ENCODE measurements at places on chromosomes 2 and 18. TPM values are rescaled to one million over a fixed set of nuclear protein-coding genes. Genes with fewer than 3 reads are reported as not detected.

ASB3 gene
- total RNA-seq: 15.7 TPM

TDRD15 gene
- total RNA-seq: not detected

DNA sequence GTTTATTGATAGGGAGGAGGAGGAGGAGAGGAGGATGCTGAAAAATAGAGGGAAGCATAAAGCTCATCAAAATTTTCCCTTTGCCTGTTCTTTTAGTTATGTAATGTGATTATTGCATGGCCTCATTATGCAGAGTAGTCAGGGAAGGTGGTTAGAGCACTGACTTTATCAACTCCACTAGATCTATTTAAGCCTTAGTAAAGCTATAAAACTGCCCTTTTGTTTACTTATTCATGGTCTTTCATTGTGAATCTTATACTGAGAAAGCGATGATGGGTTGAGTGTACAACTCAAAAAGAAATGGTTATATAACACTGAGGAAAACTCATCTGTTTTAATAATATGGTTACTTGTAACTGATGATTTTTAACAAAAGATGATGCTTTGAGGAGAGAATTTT is 81.7 kb downstream of the MAP4K4 start:
- 0 out of 2 replicates have a peak, but pooled peaks cover 2% of the 10 kb centered on the region for H3K36me3 ChIP-seq
- no peak for DNase-seq
- H3K27me3 ChIP-seq: no peaks in the 10 kb centered on the region
- H3K27ac ChIP-seq: no peak overlapping the region
- no peak overlapping the region for H3K4me3 ChIP-seq

GRCh38 chr2:15664273-15665066 is 72.8 kb downstream of the DDX1 start:
- H3K27me3 ChIP-seq: no peaks in the 10 kb centered on the region
- no peaks in the 10 kb centered on the region for H3K4me1 ChIP-seq
- no peak overlapping the region for H3K4me3 ChIP-seq
- H3K36me3 ChIP-seq: no peaks in the 10 kb centered on the region
- H3K27ac ChIP-seq: no peak overlapping the region

- no peak overlapping the region for H3K4me3 ChIP-seq
- no peak for DNase-seq
- H3K27me3 ChIP-seq: no peaks in the 10 kb centered on the region
- H3K4me1 ChIP-seq: no peaks in the 10 kb centered on the region
- no peaks in the 10 kb centered on the region for H3K36me3 ChIP-seq
- H3K27ac ChIP-seq: no peak overlapping the region
These were observed 160.4 kb downstream of the NUP35 start for GRCh38 chr2:183284606-183285005.

DNA sequence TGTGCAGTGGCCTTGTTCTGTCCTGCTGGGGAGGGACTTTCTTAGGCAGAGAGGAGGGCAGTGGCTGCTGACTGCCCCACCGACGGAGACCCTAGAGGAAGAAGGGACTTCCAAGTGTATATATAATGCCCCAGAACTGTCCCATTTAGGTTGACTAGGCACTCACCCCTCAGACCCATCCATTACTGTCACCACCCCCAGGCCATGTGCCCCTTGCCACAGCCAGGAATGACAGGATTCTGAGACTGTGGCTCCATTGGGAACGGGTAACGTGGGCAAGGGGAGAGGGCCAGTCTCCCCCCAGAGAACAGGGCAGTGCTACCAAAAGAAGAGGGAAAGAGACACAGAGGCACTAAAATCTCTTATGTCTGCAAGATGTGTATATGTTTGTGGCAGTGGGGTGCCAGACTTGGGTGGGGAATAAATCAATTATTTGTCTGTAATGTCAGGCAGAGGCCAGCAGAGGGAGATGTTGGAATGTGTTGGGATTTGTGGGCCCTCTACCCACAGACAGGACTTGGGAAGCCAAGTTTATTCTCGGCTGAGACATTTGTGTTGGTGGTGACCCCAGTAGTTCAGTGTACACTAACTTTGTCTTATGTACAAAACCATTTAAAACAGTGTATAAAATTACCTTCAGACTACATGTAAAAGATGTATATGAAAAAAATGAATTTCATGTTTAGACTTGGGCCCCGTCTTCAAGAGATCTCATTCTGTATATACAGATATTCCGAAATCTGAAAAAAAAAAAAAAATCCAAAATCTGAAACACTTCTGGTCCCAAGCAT is 24.0 kb upstream of the TMEM37 start:
- no peaks in the 10 kb centered on the region for H3K4me1 ChIP-seq
- H3K4me3 ChIP-seq: no peak overlapping the region
- no peaks in the 10 kb centered on the region for H3K36me3 ChIP-seq
- H3K27ac ChIP-seq: no peak overlapping the region
- DNase-seq: peak; percentile 48

GRCh38 chr2:101232770-101233169 is 19.9 kb upstream of the CNOT11 start:
- DNase-seq: no peak
- H3K36me3 ChIP-seq: no peaks in the 10 kb centered on the region
- H3K4me1 ChIP-seq: peaks cover 7% of the 10 kb centered on the region
- H3K27me3 ChIP-seq: no peaks in the 10 kb centered on the region

GRCh38 chr2:104873689-104874054 is 19.8 kb downstream of the POU3F3 start:
- peaks cover 2% of the 10 kb centered on the region for H3K4me1 ChIP-seq
- H3K4me3 ChIP-seq: peak overlapping the region; percentile 34
- H3K36me3 ChIP-seq: no peaks in the 10 kb centered on the region
- no peak for DNase-seq
- H3K27ac ChIP-seq: no peak overlapping the region
- peaks cover 57% of the 10 kb centered on the region for H3K27me3 ChIP-seq

DNA sequence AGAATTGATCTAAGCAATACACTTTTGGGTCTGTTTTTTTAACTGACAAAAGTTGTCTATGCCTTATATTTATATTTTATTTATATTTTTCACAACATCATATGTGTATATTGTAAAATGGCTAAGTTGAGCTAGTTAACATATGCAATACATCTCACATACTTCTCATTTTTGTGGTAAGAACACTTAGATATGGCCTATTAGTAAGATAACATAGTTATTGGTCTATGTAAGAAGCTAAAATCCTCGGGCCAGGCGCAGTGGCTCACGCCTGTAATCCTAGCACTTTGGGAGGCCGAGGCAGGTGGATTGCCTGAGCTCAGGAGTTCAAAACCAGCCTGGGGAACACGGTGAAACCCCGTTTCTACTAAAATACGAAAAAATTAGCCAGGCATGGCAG is 275.6 kb upstream of the ID2 start:
- H3K27me3 ChIP-seq: no peaks in the 10 kb centered on the region
- no peak overlapping the region for H3K4me3 ChIP-seq
- no peaks in the 10 kb centered on the region for H3K36me3 ChIP-seq
- H3K4me1 ChIP-seq: 0 out of 2 replicates have a peak, but pooled peaks cover 3% of the 10 kb centered on the region
- no peak for DNase-seq

DNA sequence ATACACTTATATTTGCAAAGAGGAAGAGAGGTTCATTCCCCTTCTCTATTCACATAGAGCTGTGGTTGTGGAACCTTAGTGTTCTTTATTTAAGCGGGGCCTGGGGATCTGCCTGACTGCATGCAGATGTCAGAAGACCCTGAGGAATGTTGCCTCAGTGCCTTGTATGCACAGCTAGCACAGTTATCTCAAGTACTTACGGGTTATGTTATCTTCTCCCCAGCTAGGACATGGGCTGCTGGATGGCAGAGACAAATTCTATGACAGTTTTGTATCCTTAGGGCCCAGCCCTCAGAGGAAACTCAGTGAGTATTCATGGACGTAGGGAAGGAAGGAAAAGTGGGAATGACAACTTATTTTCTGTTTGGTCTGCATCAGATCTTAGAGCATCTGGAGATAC is 37.7 kb upstream of the RTN4 start:
- DNase-seq: no peak
- no peaks in the 10 kb centered on the region for H3K27me3 ChIP-seq
- H3K4me1 ChIP-seq: peaks cover 2% of the 10 kb centered on the region
- H3K36me3 ChIP-seq: no peaks in the 10 kb centered on the region
- no peak overlapping the region for H3K4me3 ChIP-seq

- no peaks in the 10 kb centered on the region for H3K36me3 ChIP-seq
- H3K27ac ChIP-seq: no peak overlapping the region
- H3K4me3 ChIP-seq: no peak overlapping the region
- DNase-seq: peak; percentile 72
- H3K4me1 ChIP-seq: peaks cover 17% of the 10 kb centered on the region
These were observed 127.3 kb downstream of the PRKCE start for GRCh38 chr2:45778720-45779171.

Measured in SJSA1 (cell line).